IPS DF 6.9 (cell line): ENCODE measurements at places on chromosomes 6 and 20.
A peak's percentile ranks its signal among the peaks of the same experiment; 100 is the strongest.

DNA sequence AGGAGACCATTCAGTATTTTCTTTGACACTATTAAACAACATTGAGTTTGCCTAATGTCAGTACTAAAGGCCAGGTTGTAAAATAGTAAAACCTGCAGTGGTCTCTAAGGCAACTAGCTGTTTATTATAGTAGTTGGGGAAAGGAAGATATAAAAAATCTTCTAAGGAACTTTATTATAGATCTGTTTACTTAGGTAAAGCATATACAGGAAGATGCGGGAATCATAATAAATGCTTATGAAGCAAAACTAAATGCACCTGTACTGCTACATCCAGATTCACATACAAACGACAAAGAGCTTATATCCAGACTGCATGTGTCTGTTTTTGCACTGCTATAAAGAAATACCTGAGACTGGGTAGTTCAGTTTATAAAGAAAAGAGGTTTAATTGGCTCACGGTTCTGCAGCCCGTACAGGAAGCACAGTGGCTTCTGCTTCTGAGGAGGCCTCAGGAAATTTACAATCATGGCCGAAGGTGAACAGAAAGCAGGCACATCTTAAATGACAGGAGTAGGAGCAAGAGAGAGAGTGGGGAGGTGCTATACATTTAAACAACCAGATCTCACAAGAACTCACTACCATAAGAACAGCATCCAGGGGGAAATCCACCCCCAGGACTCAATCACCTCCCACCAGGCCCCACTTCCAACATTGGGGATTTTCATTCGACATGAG lies 8.7 kb upstream of the TRIM39 start:
- DNase-seq: no peak

GRCh38 chr20:19758133-19758500 lies at the start of gene RIN2:
Gene RIN2, plus strand, starts transcription at chr20:19758258. Its CDS starts 131,344 bp downstream, at chr20:19889602.
- no peak for DNase-seq

DNA sequence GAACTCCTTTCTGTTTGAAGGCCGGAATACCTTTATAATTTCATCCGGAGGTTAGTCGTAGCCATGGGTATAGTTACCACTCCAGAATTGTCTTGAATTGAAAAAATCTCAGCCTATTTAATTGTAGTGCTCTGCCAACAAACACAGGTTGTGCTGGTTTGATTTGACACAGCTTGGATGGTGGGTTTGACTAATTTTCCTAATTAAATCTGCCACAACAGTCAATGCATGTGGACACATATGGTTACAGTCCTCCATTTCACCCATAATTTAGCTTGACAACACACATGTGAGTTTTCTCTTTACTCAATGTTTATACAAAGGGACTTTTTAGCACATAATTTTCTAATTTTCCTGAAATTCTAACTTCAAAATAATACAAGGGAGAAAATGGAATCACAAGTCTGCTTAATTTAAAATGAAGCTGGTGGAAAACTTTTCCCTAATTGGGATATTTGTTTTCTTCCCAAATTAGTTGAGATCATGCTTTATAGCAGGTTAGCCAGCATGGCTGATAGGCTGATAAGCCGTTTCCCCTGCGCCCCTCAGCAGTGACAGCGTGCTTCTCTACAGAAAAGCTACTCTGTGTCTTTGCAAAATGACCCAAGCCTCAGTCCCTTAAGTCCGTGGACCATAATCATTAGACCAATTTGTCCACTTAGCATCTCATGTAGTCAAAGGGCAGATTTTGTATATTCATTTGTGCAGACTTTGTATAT lies 463.5 kb upstream of the FLRT3 start:
- no peak for DNase-seq

- no peak for DNase-seq
Measured at GRCh38 chr6:137156650-137157049, 16.8 kb downstream of the IL22RA2 start.

- no peak for DNase-seq
Measured at GRCh38 chr6:17354700-17355403, 38.5 kb upstream of the CAP2 start.

DNA sequence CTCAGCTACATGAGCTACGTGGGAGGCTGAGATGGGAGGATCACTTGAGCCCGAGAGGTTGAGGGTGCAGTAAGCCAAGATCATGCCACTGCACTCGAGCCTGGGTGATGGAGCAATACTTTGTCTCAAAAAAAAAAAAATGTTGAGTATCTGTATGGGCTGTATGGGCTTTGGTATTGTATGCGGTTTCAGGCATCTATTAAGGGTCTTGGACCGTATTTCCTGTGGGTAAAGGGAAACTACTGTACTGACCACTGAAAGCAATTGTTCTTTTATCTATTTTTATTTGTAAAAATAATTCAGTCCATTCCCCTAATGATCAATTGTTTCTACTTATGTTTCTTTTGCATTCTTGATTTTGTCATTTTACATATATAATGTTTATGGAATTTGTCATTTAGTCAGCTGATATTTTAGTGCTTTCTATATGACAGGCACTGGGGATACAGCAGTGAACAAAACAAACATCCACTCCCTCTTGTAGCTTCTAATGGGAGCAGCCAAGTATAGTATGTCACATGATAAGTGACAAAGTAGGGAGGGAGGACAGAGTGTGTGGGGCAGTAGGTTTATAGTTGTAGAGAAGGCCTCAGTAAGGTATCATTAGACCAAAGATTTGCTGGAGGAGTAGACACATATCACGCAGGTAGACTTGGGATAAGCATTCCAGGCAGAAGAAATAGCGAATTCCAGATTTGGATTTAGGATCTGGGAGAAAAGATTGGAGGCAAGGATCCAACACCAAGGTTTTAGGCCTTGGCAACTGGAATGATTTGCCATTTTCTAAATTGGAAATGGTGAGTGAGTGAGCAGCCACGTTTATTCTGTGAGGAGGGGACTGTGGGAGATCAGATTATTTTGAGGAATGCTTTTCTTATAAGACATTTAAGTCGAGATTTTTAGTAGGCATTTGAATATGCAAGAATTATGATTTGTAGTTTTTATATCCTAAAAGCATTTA lies 6.0 kb downstream of the PCMT1 start:
- no peak for DNase-seq

DNA sequence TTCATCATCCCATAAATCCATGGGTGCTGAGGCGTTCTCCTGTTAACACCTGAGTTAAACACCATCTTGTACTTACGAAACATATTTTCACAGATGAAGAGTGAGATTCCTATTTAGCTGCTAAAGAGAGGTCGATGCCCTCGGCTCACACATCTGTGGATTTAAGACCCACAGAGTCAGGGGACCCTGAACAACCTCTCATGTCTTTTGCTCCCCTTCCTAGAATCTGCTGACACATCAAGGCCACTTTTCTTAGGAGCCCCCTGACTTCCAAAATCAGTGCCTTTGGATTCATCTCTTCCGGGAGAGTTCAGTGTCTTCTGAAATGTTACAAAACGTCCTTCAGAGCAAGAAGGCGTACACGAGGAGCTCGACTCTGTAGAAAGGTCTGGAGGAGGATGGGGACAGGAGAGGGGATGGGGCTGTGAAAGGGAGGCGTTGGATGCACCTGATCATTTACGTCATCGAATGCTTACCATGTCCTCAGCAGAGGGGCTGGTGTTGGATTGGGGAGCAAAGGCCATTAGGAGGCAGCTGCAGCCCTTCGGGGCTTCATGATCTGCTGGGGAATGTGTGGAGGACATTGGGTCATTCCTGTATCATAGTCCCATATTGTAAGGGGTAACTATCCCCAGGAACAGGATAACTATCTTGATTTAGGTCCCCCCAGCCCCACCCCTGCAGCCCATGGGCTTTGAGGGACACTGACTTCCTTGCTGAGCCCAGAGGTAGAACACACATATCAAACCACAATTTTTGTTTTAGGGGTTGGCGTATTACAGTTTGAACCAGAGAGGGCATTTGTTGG lies 22.9 kb downstream of the BANF2 start:
- DNase-seq: no peak

DNA sequence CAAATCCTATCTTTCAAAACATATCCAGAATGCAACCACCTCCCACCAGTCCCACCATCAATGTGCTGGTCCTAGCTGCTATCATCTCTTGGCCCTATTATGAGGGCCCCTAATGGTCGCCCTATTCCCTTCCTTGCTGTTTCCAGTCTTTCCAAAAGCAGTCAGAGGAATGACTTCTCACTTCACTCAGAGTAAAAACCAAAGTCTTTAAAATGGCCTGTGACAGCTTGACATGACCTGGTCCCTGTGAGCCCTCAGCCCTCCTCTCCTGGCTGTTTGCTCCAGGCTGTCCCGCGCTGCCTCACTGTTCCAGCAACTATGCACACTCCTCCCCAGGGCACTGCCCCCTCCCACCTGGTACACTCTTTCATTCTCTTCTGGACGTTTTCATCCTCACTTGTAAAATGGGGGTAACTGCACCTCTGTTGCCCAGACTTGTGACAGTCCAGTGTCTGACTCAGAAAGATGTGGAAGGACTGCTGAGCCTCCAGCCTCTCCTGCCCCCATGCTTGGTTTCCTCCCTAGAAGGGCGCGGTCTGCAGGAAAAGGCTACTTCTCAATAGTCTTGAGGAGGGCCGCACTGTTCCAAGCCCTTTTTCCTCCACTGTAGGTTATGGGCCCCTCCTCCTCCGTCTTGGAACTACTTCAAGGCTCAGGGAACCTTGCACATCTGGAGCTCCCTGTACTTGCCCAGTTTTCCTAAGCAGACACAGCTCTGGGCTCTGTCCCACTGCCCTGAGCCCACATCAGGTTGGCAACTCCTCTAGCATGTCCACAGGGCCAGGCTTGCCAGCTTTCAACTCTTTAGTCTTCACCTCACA lies 64.7 kb downstream of the MYH7B start:
- no peak for DNase-seq

- DNase-seq: peak; percentile 9
Measured at GRCh38 chr6:79463621-79464050, 73.6 kb downstream of the LCA5 start.

- no peak for DNase-seq
Measured at GRCh38 chr6:118335325-118335816, 212.7 kb upstream of the PLN start.

DNA sequence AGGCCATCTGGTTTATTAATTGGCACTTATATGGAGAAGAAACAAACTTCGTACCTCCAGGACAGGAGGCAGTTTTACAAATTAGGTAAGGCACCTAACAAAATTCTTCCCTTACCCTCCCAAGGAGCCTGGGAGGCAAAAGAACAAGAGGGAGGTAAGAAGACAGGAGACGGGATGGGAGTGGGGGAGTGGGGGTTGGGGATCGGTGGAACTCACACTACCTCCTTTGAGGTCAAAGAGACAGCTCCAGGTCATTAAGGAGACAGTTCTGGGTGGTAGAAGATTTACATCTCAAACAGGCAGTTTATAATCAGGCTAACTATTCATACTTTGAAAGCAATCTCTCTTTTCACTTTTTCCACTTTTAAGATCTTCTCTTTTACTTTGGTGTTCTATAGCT lies 112.3 kb upstream of the HDAC2 start:
- no peak for DNase-seq

DNA sequence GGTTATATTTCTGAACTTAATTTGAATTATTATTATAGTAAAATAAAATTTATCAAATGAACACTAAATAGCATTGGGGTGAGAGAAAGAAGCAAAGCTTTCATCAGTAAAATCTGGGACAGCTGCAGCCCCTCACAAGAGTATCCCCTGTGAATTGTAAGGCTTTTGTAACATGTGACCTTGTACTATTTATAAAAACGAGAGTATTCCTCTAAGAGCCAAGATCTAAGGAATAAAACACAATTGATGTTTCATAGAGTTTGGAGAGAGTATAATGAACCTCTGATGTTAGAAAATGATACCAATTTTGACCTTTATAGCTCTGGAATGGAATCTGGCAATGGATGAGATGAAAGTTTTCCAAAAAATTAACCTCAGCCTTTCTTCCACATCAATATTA lies 617.2 kb upstream of the ID4 start:
- no peak for DNase-seq
